MCF 10A (cell line): ENCODE measurements at places on chromosomes 6 and 20. TPM values are rescaled to one million over a fixed set of nuclear protein-coding genes. Genes with fewer than 3 reads are reported as not detected.

The MCHR2 gene
- not detected in 2 replicates for total RNA-seq

The XKR7 gene
- not detected in 2 replicates for total RNA-seq

The IMPG1 gene
- total RNA-seq = not detected in 2 replicates

The FAM83C gene
- total RNA-seq = not detected in 2 replicates

The SLC22A16 gene
- not detected in 2 replicates for total RNA-seq

The NPBWR2 gene
- total RNA-seq = not detected in 2 replicates

The CD109 gene
- total RNA-seq = 91.0 and 94.5 TPM in 2 replicates

The ADGB gene
- not detected in 2 replicates for total RNA-seq

The SUMO4 gene
- total RNA-seq = 1.6 and 2.1 TPM in 2 replicates

The CCM2L gene
- total RNA-seq = not detected in 2 replicates

The ZBP1 gene
- total RNA-seq = not detected in 2 replicates

The DOP1A gene
- total RNA-seq = 25.8 and 31.3 TPM in 2 replicates

The CCR6 gene
- not detected in 2 replicates for total RNA-seq

The WASF1 gene
- 50.5 and 55.7 TPM in 2 replicates for total RNA-seq

The ISM1 gene
- 1.0 and 1.3 TPM in 2 replicates for total RNA-seq

The RHAG gene
- not detected in 2 replicates for total RNA-seq

The VSX1 gene
- total RNA-seq = not detected in 2 replicates

The PDYN gene
- not detected in 2 replicates for total RNA-seq

The RUNX2 gene
- total RNA-seq = 8.1 and 9.3 TPM in 2 replicates

The SLC17A3 gene
- total RNA-seq = not detected in 2 replicates

The ANKS1A gene
- 13.8 and 14.0 TPM in 2 replicates for total RNA-seq

The CFAP61 gene
- total RNA-seq = 1.4 and 1.5 TPM in 2 replicates

The ZSCAN23 gene
- 3.0 and 4.7 TPM in 2 replicates for total RNA-seq

The MEP1A gene
- not detected in 2 replicates for total RNA-seq

The LYRM2 gene
- 41.1 and 43.8 TPM in 2 replicates for total RNA-seq

The LAMP5 gene
- total RNA-seq = not detected in 2 replicates

The GRM1 gene
- total RNA-seq = not detected in 2 replicates

The RIPPLY2 gene
- total RNA-seq = not detected in 2 replicates

The ANKRD66 gene
- total RNA-seq = not detected in 2 replicates

The NUS1 gene
- total RNA-seq = 54.7 and 59.4 TPM in 2 replicates

The HLA-DOB gene
- total RNA-seq = 0.56 and 0.79 TPM in 2 replicates

The C2 gene
- not detected in 2 replicates for total RNA-seq

The SNX3 gene
- 114 and 138 TPM in 2 replicates for total RNA-seq

The STMND1 gene
- not detected in 2 replicates for total RNA-seq

The HLA-DPA1 gene
- not detected in 2 replicates for total RNA-seq

The SLC22A1 gene
- total RNA-seq = 0.86 and 1.4 TPM in 2 replicates

The MUC21 gene
- not detected in 2 replicates for total RNA-seq
